SW 1271 (cell line): ENCODE measurements at places on chromosomes 7 and 10.

DNA sequence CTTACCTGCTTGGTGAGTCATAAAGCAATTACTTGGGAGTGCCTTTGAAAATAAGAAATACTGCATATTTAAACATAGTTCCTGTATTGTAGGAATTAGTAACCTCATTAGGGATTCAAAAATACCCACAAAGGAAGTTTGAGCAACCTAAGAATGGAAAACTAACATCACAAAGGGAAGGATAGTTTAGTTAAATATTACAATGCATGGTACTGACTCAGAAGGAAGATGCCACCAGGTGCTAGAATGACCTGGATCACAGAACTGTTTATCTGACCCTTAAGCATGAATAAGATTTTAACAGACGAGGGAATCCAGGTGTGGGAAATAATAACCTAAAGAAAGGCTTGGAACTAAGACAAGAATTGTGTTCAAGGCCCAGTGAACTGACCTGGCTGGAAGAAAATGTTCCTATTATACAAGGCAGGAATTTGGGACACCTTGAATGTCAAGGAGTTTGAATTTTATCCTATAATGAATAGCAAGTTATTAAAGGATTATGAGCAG, 106.4 kb downstream of the GSAP start:
- no peak for DNase-seq

- no peak for DNase-seq
These were observed 765.9 kb downstream of the GRM8 start for GRCh38 chr7:126486806-126487205.

GRCh38 chr7:121057878-121058277, 69.4 kb downstream of the CPED1 start:
- no peak for DNase-seq

- DNase-seq, result no peak
These were observed 87.3 kb upstream of the STK17A start for GRCh38 chr7:43495572-43495971.

GRCh38 chr10:68109331-68109730, at the start of gene MYPN:
MYPN (plus strand) TSS chr10:68109488; CDS start chr10:68121439, 11,951 bp downstream.
- DNase-seq, result no peak

GRCh38 chr7:47031786-47032535, 550.0 kb downstream of the TNS3 start:
- no peak for DNase-seq

GRCh38 chr7:127650847-127651555, 993 bp upstream of the SND1 start:
- DNase-seq, result no peak

DNA sequence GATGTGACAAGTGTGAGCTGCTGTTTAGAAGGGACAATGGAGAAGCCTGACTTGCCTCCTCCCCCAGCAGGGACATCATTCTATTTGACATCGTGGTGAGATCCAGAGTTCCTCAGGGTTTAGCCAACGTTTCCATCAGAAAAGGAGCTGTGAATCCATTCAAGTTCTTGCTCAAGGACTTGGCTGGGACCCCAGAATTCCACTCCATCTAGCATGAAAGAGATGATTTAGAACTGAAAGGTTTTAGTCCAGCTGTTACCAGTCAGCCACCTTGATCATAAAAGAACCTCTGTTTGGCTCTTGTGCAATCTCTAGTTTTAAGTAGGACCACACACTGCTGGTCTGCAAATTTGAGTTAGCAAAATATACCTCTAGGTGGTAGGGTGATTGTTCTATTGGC, 337.6 kb downstream of the FRMD4A start:
- no peak for DNase-seq

GRCh38 chr7:12861070-12861469, 173.6 kb downstream of the ARL4A start:
- DNase-seq, result no peak

- no peak for DNase-seq
These were observed 104.1 kb downstream of the EVX1 start for GRCh38 chr7:27346531-27347275.

DNA sequence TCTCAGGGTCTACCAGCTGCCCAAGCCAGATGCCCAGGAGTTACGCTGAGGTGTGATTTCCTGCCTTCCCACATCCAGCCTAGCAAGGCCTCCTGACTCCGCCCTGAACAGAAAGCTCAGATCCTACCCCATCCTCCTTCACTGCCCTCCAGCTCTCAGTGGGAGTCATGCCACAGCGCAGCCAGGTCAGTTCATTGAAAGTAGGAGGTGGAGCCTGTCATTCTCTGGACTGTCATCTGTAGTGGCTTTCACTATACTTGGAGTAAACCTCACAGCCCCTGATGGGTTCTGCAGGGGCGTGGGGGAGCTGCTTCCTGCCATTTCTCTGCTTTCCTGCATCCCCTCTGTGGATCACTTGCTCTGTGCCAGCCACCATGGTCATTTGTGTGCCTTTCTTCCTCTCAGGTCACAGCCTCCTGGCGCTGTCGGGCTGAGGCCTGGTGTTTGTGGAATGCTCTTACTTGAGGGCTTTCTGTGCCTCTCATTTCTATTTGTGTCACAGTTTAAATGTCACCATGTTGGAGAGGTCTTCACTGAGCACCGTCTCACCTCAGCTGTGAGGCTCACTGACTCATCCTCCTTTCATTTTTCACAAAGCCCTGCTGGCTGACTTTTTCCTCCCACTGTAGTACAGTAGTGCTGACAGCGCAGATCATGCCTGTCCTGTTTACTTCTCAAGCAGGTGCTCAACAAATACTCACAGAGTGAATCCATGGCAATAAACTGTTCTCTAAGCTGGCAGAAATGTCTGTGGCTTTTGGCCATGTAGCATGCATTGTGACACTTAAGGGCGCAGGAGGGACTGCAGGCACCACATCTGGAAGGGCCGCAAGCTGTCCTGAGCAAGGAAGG, 61.0 kb upstream of the TMEM248 start:
- DNase-seq, result no peak

GRCh38 chr10:17659365-17659764, 15.4 kb downstream of the STAM start:
- no peak for DNase-seq

DNA sequence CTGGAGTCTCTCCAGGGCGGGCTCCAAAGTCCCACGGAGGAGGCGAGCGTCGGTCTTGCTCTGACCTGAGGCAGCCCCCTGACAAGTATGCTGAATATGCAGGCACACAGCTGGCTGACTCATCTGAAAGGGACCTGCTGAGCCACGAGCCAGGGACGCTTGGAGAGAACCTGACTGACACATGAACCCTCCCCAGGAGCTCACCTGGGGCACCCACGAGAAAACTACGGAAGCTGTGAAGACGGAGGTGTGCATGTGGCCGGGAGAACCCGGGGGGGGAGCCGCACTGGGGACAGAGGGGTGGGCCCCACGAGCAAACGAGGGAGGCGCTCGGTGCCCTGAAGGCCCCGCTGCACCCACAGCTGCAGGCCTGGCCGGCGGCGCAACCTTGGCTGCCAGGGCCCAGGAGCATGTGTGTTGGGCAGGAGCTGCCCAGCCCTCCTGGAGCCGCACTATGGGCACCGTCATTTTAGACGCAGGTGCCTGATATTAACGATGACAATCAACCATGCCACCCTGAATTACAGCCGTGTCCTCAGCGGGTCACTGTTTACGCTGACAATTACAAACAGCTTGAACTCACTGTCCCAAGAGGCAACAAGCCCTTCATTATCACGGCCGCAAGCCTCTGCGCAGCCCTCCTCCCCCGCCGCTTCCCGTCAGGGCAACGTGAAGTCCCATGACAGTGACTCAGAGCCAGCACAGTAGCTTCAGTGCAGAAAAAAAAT, 64.7 kb downstream of the DIP2C start:
- no peak for DNase-seq

DNA sequence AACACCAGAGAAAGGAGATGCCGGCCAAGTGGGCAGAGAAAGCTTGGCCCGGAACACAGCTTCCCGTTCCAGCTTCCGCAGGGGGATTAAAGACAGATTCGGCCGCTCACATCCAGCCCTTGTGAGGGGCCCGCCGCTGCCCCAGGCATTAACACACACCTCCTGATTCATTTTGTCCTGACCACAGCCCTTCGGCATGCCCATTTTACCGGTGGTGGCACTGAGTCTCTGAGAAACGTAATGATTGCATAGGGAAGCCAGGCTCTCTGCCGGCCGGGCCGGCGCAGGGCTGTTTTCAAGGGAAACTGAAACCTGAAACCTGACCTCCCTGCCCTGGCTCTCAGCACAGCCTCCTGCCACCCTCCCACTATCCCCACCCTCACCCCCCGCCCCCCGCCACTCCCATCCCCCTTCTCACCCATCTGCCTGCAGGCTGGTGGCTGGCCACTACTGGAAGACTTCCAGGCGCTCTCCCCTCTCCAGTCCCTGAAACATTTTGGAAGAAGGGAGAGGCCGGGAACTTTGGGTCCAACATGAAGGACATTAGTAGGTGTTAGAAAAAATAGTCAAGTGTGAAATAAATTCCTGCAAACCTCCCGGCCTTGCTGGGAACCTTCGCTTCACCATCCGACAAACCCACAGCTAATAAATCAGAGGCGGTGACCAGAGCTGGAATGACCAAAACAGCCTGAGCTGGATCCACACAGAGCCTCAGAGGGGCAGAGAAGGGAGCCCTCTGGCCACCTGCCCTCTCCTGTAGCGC, 83.5 kb upstream of the CUX1 start:
- no peak for DNase-seq

- DNase-seq, result no peak
These were observed 1.8 kb downstream of the GSTO1 start for GRCh38 chr10:104256335-104256961.

DNA sequence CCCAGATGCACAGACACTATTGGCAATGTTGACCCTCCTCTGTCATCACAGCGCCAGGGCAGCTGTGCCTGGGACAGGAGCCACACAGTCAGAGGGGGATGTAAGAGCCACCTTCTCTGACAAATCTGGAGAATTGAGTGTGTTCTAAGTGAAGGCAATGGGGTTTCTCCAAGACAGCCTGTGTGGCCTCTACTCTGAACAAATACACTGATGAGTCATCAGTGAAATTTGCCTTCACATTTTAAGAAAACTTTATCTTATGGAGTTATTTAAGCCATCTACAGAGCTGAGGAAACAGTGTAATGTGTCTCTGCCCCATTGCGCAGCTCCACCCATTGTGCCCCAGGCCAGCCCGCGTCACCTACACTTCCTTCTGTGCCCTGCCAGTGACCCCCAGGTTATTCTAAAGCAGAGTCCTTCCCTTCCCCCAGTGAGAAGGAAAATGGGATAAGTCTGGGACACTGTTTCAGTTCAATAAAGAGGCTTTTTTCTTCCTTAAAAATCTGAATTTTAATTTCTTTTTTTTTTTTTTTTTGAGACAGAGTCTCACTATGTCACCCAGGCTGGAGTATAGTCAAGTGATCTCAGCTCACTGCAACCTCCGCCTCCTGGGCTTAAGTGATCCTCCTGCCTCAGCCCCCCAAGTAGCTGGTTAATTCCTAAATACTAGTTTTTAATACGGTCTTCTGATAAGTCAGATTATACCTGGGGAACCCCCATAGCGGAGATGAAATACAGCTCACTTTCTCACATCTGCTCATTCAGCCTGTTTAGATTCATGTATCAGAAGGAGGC, 21.8 kb downstream of the AKR1E2 start:
- DNase-seq, result no peak

GRCh38 chr10:13087601-13087985, 12.4 kb upstream of the OPTN start:
- no peak for DNase-seq

DNA sequence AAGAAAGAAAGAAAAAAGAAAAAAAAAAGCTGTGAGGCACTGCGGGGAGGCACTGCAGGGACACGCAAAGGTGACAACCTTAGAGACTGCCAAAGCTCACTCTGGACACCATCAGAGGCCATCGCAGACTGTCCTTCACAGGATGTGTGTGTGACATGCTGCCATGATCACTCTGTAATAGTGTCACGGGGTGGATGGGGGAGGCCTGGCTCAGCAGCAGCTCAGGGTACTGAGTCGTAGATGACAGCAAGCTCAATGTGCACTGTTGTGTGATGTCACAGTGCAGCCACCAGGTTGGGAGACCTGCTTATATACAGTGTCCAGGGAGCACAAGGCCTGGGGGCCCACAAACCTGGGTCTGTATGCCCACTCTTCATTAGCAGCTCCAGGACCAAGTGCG, 83.3 kb downstream of the SLIT1 start:
- no peak for DNase-seq

DNA sequence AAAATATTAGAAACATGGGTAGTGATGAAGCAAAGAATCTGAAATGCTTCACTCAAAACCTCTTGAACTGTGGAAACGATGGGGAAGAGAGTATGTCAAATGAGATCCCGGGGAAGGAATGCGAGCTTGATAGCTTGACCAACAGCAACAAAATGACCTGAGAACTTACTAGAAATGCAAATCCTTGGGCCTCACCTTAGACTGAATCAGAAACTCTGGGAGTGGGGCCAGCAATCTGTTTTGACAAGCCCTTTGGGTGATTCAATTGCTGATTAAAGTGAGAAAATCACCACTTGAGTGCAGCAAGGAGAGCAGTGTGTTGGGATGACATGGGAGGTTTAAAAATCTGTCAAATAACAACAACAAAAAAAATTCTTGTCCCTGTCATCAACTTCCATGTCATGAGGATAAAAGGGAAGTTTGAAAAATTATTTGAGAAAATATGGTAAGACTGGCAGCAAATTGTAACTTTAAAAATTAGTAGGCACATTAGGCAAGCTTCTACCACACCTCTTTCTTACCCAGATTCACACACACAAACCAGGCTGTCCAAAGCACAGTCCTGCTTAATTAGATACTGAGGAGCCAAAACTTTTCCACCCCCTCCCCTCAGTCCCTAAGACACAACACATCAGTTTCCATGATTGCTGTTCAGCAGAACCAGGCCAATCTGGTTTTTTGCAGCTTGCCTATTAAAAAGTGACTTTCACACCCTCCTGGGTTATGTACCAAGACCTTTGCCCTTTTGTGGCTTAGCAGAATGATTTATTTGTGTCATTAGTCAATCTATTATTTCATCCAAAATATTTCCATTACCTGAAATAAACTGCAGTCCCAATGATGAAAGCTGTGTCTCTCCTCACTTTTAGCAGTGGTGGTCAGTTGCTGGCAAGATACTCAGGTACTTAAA, 15.6 kb downstream of the CALCR start:
- DNase-seq, result no peak

GRCh38 chr10:24791084-24791726, 67.5 kb upstream of the ARHGAP21 start:
- DNase-seq, result no peak

GRCh38 chr10:73648975-73649829, 6.6 kb downstream of the SYNPO2L start:
- DNase-seq, result no peak

GRCh38 chr7:28179120-28180030, 1.2 kb downstream of the JAZF1 start:
- DNase-seq, result no peak
